ENCODE measurements at places on chromosomes 2 and 18.

- no peak for DNase-seq
Observed at GRCh38 chr2:65340898-65341681, 91.3 kb downstream of the SPRED2 start.

GRCh38 chr2:3462493-3463104 is 56.7 kb downstream of the ADI1 start:
- DNase-seq = no peak

GRCh38 chr18:79945118-79946042 is 6.1 kb downstream of the SLC66A2 start:
- no peak for DNase-seq

GRCh38 chr2:45006041-45006941 is 3.0 kb downstream of the SIX2 start:
- DNase-seq = no peak

GRCh38 chr18:39842366-39842914 is 2112.6 kb upstream of the PIK3C3 start:
- no peak for DNase-seq

DNA sequence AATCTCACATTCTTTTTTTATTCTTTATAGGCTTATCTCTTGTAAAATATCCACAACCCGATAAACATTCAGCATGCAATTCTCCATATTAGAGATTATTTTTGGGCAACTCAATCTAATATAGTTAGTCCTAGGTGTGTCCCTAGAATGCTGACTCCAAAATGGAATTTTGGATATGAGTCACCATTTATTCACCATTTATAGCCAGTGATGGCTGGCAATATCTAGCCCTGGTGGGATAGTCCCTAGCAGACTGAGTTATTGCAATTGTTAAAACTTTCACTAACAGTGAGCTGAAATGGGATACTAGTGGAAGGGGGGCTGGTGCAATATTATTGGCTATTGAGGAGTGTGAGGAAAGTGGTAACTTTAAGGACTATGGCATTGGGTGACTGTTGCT is 401.6 kb downstream of the SLC4A3 start:
- DNase-seq = no peak

- DNase-seq = no peak
Observed at GRCh38 chr2:237465515-237466148, 21.4 kb upstream of the MLPH start.

DNA sequence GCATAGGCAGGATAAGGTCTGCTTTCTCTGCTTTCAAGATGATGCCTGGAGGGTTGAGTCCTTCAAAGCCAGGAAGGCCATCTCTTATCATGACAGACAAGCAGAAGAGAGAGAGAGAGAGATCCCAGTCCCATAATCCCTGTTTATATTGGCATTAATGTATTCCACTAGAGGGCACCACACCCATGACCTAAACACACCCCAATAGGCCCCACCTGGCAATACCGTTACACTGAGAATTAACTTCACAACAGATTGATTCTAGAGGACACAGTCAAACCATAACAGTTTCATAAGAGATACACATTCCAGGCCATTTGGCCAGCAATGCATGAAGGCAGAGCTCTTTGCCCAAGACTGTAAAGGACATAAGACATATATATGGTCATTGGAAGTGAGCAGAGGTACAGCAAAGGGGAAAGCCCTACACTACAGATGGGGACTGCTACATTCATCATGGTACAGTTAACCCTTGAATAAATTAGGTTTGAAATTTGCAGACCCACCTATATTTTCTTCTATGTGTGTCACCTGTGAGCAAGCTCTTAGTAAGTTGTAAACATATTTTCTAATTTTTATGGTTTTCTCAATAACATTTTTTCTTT is 1516.1 kb downstream of the RPIA start:
- DNase-seq = peak; percentile 7

- DNase-seq = no peak
Observed at GRCh38 chr2:152012697-152013096, 86.1 kb downstream of the CACNB4 start.

Data from cerebellar cortex (tissue), 1 donor.